ENCODE measurements at places on chromosomes 5 and 9. TPM values are rescaled to one million over a fixed set of nuclear protein-coding genes. Genes with fewer than 3 reads are reported as not detected.

Gene IL6ST
- 804 TPM for total RNA-seq

Gene MYOZ3
- under 0.01 TPM for total RNA-seq

DNA sequence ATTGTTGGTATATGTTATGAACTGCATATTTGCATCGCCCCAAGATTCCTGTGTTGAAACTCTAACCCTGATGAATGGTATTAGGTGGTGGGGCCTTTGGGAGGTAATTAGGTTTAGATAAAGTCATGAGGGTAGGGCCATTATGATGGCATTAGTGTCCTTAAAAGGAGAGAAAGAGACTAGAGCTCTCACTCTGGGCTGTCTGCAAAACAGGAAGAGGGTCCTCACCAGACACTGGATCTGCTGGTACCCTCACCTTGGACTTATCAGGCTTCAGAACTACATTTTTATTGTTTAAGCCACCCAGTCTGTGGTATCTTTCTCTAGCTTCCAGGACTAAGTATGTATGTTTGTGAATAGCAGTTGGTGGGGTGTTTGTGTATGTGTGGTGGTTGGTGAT, 68.9 kb downstream of the MACIR start:
- no peak for DNase-seq

Gene CNTRL
- 7.1 TPM for total RNA-seq

- DNase-seq: no peak
These were observed 21.8 kb downstream of the CTNNA1 start for GRCh38 chr5:138775034-138775433.
